Stimulated activated CD4-positive, alpha-beta T cell treated with anti-CD3 and anti-CD28 coated beads, Interleukin-1b, Interleukin-23, amount 100 ng/mL, for 24 hours (primary cell): ENCODE measurements at places on chromosomes 1 and 21.

DNA sequence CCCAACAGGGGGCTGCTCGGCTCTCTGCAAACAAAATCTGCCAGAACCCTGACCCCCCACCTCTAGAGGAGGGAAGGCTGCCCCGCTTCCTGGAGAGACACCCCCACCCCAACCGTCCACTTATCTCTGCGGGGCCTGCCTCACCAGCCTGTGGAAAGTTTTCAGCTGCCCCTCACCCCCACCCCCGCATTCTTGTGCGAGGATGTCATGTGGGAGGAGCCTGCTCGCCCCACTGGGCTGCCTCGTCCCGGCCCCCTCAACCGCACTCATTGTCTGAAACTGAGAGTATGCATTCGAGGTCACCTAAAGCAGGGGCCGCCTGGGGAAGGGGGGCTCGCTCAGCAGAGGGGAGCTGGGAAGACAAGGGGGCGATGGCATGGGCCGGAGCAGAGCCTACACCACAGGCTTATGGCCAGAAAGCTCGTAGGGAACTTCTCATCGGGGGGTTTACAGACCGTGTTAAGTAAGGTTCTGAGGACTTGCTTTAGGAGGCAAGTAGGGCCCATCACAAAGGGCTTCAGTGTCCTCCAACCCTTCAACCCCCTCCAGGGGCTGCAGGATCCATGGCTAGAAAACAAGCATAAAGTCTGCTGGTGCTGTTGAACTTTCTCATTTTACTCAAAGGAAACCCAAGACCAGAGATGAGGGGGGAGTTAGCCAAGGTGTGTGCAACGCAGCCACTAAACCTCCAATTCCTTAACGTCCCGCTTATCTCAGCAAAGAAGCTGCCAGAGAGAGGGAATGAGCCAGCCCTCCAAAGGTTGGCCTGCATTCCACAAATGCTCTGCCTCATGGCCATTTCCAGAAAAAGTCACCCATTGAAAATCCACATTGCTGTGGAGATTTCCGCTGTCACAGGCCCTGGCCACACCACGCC, 9.4 kb downstream of the EPHA2 start:
- DNase-seq: no peak

DNA sequence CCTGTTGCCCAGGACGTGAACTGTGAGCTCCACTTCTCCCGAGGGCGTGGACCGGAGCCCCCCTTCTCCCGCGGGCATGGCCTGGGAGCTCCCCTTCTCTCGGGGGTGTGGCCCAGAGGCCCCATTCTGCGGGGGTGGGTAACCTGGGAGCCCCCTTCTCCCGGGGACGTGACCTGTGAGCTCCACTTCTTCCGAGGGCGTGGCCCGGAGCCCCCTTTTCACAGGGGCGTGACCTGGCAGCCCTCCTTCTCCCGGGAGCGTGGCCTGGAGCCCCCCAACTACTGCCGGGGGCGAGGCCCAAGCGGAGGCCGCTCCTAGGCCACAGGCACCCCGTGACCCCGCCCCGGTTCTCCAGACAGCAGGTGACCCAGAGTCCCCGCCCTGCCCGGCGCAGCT, 320 bp downstream of the C1orf174 start:
- DNase-seq: no peak

- no peak for DNase-seq
Observed at GRCh38 chr1:53370369-53370961, 42.6 kb upstream of the LRP8 start.

GRCh38 chr1:83910461-83910860, 88.5 kb downstream of the TTLL7 start:
- DNase-seq: no peak

DNA sequence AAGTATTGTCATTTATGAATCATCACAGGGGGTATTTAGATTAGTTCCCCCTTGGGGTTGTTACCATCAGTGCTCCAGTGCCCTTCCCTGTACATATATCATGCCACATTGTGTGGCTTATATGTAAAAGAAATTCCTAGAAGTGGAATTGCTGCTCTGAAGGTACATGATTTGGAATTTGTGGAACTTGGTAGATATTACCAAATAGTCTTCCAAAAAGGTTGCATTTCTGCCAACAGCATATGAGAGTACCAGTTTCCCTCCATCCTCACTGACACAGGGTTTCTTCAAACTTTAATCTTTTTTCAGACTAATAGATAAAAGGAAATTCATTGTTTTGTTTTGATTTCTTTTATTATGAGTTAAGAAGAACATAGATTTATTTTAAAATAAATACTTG, 41.3 kb downstream of the AKNAD1 start:
- DNase-seq: no peak

- DNase-seq: no peak
Observed at GRCh38 chr1:154490317-154490716, 11.7 kb upstream of the TDRD10 start.

DNA sequence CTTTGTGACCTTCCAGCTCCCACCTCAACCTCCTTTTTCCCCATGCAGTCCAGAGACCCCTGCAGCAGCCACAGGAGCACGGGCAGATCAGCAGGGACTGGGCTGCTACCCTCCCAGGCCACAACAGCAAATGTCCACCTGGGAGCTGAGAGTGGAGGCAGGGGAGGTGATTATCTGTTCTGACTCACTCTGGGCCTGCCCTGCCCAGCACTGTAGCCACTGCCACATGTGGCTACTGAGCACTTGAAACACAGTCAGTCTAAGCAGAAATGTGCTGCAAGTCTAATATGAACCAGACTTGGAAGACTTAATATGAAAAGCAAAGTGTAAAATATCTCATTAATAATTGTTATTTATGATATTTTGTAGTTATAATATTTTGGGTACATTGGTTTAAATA, 148.9 kb upstream of the VANGL1 start:
- DNase-seq: no peak

DNA sequence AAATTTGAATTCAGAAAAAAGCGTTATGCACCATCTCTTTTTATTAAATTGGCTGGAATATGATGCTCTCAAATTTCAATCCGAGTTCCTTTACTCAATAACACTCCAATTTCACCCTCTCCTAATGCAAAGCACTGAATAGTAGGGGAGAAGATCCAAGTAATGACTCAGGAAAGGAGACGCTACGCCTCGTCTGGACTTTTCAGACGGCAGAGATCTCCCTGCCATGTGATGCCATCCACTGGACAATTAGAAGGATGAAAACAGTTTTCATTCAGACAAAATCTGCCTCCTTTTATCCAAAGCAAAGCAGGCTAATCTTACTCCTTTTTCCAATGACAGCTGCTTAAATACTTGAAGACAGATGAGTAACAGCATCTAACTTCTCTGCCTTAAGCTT, 242.4 kb upstream of the GREM2 start:
- no peak for DNase-seq

DNA sequence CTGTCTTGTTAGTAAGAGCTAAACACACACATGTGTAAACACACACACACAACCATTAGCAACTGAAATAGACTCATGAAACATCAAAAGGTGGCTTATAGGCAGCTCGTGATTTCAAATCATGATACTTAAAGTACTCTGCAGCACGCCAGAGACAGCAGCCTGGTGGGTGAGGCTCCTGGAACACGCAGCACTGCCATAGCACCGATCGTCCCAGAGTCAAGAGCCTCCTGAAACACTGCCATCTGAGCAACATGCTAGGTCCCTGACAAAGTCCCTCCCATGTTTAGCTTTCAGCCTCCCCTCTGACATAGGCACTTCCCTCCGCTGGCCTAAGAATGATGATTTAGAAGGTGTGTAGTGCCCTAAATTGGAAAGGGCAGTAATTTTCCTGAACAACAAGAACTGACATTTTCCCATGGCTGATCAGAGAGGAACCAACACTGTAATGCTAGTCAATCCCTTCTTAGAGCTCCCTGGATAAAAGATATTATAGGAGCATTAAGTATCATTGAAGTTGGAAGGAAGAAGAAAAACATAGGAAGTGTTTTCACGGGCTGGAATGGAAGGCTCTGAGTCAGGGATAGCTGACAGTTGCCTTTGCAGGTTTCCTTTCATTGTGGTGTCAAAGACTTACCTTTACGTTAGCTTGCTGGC, 14.1 kb upstream of the DPT start:
- no peak for DNase-seq

- no peak for DNase-seq
Observed at GRCh38 chr1:6198646-6199297, 623 bp downstream of the RPL22 start.

DNA sequence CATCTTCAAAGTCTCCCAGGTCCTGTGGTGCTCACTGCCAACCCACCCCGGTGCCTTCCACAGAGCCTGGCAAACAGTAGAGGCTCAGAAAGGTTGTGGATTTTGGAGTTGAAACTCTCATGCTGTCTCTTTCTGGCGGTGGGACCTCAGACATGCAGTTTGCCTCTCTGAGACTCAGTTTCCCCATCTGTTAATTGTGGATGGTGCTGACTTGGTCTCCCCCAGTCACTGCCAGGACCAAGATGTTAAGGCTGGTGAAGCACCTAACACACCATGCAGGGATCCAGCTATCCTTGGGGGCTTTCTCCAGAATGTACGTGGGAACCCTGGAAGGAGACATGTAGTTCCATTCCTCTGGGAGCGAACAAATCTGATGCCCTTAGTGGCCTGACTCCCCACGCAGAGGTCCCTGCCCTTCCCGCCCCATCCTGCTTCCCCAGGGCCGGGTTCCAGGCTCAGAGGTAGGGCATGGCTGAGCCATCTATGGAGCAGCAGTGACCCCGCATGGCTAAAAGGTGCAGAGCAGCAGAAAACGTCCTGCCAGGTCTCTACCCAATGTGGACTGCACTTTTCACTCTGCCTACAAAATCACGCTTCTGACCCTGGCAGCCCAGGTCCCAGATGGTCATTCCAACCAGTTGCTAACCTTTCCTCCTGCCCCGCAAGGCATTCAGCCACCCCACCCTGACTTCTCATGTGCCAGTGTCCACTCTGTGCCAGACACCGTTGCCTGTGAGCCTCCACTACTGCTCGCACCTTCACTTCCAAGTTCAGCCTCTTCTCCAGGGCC, 9.2 kb upstream of the TTC22 start:
- DNase-seq: peak; percentile 58

DNA sequence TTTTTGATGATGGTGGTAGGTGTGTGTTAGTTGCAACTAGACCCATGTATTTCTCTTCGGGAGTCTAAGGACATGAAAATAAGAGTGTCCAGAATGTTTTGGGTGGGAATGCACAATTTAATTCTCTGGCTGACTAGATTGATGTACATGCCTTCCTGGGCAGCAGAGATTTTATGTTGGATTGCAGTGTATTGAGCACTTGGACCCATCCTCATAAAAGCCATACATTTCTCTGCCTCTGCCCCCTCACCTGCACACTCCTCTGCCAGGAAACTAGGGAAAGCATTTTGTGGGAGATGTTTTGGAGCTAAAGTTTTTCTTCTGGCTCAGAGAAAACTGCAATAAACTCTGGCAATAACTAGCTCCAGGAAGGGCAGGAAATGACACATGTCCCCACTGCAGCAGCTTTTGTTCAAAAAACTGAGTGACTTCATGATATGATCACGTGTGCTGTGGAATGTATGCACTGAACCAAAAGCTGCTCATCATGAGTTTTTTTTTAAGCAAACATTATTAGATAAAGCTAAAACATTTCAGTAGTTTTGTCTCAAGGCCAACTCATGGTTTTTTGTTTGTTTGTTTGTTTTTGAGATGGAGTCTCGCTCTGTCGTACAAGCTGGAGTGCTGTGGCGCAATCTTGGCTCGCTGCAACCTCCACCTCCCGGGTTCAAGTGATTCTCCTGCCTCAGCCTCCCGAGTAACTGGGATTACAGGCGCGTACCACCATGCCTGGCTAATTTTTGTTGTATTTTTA, 17.6 kb downstream of the RIT1 start:
- DNase-seq: no peak

DNA sequence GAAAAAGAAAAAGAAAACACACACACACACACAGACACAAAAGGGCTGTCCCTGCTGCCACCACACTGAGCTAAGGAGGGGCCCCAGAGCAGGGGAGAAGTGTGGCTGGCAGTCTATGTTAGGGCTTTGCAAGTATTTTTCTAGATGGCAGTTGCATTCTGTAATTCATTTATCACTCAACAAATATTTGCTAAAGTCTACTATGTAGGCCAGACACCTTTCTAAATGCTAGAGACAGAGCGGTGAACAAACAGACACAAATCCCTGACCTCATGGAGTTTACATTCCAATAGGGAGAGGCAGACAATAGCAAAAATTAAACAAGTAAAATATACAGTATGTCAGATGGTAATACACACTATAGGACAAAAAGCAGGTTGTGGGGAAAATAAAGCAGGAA, 20.2 kb downstream of the WDR64 start:
- DNase-seq: no peak

GRCh38 chr1:218640173-218640572, 295.0 kb downstream of the TGFB2 start:
- DNase-seq: no peak

GRCh38 chr1:182210417-182210816, 148.9 kb upstream of the ZNF648 start:
- no peak for DNase-seq

GRCh38 chr1:224811564-224811963, 117.9 kb upstream of the DNAH14 start:
- no peak for DNase-seq

DNA sequence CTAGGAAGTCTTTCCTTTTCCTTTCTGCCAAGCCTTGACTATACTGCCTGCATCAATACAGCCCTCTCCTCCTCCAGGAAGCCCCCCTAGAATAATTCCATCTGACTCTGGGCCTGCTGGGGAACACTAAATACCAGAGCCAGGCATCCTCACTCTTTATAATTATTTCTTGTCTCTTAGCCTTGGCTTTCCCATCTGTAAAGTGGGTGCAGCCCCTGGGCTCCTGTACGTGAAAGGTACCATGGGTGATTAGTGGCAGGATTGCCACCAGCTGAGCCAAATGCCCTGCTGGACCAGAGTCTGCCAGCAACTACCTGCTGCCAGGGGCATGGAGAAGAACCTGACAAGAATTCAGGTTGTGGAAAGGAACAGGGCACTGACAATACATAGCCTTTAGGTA, 58.7 kb downstream of the LGR6 start:
- DNase-seq: no peak

GRCh38 chr1:119713749-119714456, 2.2 kb downstream of the PHGDH start:
- DNase-seq: no peak

DNA sequence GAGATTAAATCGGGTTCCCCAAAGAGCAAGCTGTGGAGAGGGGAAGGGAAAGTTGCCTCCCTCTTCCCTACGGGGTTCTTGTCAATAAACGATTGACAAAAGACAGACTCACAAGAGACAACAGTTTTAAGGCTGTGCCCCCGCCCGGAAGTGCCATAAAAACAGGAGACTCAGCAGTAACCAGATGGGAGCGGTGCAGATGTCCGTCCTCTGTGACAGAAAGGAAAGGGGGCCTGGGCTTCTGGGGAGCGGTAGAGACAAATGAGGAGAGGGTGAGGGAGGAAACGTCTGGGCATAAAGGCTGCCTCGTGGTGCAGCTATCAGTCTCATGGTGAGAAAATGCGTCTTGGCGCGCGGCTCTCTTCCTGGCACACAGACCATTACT, 5.9 kb downstream of the TP73 start:
- DNase-seq: no peak

DNA sequence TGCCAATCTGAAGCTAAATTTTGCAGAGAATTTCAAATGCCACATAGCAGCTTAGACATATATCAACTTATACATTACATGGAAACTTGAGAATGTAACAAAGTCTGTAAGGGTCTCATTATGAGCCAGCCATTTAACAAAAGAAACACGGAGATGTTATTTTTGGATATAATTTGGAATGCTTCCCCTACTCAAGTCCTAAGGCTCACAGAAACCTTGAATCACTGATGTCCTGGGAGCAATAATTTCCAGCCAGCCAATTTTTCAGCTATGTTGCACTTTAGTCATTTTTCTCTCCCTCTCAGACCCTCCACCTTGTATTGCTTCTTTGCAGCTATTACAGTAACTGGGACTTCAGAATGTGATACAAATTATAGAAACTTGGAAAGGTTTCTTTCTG, 56.9 kb downstream of the EIF2B3 start:
- DNase-seq: no peak

GRCh38 chr1:43227143-43227764, 42.5 kb upstream of the TMEM125 start:
- peak; percentile 77 for DNase-seq
